ENCODE measurements at places on chromosomes 5 and 9.

GRCh38 chr9:20447291-20447690 lies 175.0 kb downstream of the MLLT3 start:
- DNase-seq: no peak

DNA sequence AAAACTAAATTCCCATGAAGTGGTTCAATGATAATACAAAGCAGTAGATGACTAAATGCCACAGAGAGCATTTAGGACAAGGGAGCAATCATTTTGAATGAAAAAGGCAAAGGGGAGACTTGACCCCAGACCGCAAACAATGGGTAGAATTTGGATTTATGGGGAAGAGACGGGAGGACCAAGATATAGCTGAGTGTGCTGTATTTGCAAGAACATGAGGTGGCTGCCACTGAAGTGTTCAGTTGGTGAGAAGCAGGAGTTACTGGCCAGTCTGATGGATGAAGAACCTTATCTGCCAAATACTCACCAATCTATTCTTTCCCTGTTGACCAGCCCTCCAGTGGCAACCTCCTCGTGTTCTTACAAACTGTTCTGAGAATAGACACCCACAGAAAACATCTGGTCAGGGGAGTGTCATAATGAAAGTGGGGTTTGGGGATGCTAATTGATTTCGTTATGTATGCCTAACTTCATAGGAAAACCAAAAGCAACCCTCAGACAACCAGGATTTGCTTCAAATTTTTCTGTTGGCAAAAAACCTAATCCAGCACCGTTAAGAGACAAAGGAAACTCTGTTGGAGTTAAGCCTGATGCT lies 19.8 kb downstream of the TDRD7 start:
- DNase-seq: no peak

- DNase-seq: no peak
These were observed 88.0 kb downstream of the SLC44A1 start for GRCh38 chr9:105332471-105332870.

GRCh38 chr5:144960296-144960695 lies 789.6 kb downstream of the KCTD16 start:
- no peak for DNase-seq

DNA sequence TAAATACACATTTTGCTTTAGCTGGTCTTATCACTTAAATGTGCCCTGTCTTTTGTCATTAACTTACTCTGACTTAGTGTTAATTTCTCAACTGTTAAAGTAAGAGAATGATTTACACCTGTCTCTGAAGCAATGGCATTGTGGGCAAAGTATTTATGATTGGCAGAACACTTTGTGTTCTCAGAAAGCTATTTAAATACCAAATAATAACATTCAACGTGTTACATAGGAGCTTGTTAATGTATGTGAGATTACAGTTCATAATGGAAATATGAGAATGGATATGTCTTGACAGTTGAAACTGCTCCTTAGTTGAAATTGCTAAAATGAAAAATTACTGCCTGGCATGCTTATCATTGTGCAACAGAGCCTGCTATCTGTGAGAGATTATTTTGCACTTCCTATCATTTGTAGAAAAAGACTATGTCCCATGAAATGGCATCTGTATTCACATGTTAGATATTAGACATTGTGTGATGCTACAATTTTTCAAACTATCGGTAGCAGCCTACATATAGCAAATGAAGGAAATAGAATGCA lies 46.1 kb downstream of the PRR16 start:
- DNase-seq: no peak

GRCh38 chr5:37717613-37718431 lies 122.0 kb downstream of the GDNF start:
- no peak for DNase-seq

- DNase-seq: no peak
These were observed 206.4 kb downstream of the C9orf50 start for GRCh38 chr9:129414377-129414992.

GRCh38 chr5:39822020-39822419 lies 397.2 kb upstream of the DAB2 start:
- DNase-seq: no peak

GRCh38 chr9:76567086-76567485 lies 108.1 kb downstream of the GCNT1 start:
- no peak for DNase-seq

DNA sequence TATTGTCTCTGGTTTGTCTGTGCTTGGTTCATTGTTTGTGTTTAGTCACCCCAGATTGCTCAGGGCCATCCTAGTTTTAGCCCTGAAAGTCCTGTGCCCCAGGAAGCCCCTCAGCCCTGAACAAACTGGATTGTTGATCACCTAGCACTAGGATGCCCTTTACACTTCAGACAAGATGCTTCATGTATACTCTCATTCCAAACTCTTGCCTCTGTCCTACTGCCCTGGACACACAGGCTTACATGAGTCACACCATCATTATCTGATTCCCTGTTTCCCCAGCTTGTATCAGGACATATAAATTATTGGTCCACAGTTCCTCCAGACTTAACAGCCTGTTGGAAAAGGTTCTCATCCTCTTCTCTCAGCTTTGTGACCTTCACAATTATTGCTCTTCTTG lies 120.1 kb downstream of the BAAT start:
- no peak for DNase-seq

- DNase-seq: peak; percentile 66
These were observed 10.5 kb upstream of the SCGB3A1 start for GRCh38 chr5:180601591-180602480.

- DNase-seq: no peak
These were observed 134.9 kb downstream of the TMEM167A start for GRCh38 chr5:82942083-82942881.

- DNase-seq: no peak
These were observed 67.3 kb downstream of the DMRT2 start for GRCh38 chr9:1117439-1117838.

DNA sequence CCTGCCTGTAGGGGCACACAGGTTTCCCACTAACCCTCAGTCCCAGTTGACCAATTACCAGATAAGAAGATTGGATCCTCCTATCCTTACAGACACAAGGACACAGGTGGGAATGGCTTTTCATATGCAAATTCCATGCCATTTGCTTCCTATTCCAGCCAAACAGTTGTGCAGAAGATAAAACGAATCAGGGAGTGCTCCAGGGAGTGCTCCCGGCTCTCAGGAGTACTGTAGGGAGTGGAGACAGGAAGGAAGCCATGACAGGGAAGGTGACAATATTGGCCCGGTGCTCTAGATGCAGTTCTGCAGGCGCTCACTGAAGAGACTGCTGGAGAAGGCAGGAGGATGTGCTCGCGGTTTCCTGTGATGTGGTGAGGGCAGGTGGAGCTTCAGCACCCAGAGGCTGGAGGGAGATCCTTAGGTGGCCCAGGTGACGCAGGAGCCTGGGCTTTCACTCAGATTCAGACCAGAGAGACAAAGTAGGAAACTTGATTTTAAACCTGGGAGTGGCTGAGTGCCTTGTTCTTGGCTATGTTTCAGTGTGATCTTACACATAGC lies 260.0 kb downstream of the AUH start:
- DNase-seq: no peak

GRCh38 chr9:81596679-81597418 lies 92.5 kb downstream of the TLE1 start:
- no peak for DNase-seq

DNA sequence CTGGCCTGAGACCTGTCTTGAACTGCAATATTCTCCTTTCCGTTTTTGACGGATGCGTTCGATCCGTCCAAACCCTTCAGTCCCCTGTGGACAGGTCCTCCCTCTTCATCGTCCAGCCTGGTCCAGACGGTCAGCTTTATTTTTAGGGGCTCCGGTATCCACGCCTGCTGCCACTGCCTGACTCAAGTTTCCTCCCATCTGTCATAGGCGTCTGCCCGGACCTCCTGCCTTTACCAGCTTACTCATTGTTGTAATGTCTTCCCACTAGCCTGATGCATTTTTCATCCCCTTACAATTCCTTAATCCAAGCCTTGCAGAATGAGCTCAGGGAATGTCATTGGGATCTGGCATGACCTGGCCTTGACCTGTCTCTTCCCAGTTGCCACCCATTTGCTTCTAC lies 145.8 kb downstream of the TENT4A start:
- DNase-seq: no peak

DNA sequence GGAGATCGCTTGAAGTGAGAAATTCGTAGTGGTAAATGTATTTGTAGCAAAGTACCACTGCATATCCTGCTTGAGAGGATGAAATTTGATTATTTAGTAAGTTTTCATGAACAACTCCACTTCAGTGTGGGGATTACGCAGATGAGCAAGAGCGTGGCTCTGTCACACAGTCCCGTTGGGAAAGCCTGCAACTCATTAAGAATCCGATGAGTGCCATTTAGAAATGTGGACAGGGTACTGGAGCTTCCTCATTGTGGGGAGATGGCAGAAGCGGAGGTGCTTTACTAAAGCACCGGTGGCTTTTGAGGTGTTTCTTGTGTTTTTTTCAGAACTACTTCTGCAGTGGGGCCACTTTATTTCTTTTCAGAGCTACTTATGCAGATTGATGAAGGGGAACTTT lies 1.4 kb downstream of the TJP2 start:
- DNase-seq: no peak

DNA sequence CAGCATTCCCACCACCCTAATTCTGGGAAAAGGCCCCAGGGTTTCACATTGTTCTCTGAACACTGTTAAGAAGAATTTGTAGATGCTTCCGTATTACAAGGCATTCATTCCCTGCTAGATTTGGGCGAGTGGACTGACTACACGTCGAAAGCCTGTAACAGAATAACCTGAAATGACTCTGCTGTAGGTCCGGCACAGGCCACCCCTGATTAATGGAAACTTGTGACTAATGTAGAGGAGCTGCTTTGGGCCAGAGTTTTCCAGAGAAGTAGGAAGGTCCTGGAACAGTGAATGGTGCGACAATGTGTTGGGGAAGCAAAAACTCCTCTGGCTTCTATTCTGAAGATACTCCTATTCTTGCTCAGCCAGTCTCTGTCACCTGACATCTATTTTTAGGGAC lies 87.6 kb downstream of the NR3C1 start:
- DNase-seq: no peak

- no peak for DNase-seq
These were observed 103.8 kb upstream of the SMC2 start for GRCh38 chr9:103990311-103990710.

DNA sequence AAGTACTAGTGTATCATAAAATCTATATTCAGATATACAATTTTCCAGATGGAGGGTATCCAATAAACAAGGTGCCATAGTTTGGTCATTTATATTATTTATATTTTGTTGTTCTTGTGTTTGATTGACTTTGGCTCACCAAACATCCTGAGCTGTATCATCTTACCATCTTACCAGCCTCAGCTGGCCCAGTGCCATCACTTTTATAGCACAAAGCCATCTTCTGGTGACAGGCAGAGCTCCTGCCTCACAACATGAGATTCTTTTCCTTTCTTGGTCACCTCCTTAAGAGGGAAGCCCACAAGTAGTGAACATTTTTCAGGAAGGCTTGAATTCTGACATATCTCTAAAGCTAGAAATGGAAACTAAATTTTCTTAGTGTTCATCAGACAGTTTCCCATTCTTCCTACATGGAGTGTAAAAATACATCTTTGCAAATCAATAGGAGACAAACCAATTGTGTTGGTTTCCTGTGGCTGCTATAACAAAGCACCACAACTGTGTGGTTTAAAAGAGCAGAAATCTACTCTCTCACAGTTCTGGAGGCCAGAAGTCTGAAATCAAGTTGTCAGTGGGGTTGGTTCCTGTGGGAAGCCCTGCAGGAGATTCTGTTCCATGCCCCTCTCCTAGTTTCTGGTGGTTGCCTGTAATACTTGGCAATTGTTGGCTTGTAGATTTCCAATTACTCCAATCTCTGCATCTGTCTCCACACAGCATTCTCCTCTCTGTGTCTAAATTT lies 341.8 kb downstream of the MAN2A1 start:
- no peak for DNase-seq

DNA sequence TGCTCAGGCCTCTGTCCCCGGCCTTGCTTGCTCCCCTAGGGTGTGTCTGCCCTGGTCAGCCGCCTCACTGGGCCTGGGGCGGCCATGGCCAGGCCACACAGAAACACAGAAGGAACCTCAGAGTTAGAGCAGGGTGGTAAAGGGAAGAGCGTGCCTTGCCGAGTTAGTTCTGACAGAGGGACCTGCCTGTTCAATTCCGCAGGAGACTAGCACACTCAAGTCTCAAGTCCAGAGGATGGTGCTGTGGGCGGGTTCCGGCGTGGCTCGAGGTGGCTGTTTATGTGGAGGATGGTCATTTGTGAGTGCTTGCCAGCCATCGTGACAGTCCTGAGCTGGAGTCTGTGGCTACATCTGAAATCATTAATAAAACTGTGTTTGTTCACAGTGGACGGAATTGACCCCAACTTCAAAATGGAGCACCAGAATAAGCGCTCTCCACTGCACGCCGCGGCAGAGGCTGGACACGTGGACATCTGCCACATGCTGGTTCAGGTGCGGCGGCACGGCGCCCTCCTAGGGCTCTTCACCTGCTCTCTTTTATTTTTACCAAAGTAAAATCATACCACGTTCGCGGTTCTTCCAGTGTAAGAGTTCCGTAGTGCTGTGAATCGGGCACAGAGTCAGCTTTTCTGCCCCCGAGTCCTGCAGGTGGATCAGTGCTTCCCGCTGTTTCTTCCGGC lies 95.5 kb upstream of the CACNA1B start:
- no peak for DNase-seq

DNA sequence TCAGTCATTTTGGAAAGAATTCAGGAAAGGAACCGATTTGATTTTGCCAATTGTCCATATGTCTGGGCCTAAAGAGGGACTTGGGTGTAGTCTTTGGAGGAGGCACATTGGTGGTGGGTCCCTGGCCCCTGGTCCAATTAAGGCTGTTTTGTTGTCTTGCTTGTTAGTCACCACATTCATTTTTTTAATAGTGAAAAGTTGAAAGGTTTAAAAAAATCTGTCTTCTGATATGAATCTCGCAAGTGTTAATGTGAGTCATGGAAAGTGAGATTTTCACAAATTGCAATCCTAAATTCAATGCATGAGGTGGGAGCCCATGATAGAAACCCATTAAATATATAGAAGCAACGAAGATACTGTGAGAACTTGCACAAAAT lies 165.9 kb upstream of the OTULINL start:
- DNase-seq: no peak

GRCh38 chr9:26413611-26414010 lies 479.0 kb downstream of the CAAP1 start:
- DNase-seq: no peak

GRCh38 chr9:86512929-86513328 lies 158.7 kb upstream of the TUT7 start:
- no peak for DNase-seq

GRCh38 chr9:89438194-89438593 lies 59.7 kb downstream of the SEMA4D start:
- no peak for DNase-seq

- peak; percentile 94 for DNase-seq
These were observed at the start of the genes MRRF and RBM18 for GRCh38 chr9:122264360-122265148. Gene MRRF, plus strand, starts transcription at chr9:122264882. Its CDS starts 6,010 bp downstream, at chr9:122270892. Gene RBM18, minus strand, starts transcription at chr9:122264840. Its CDS starts 3,348 bp downstream, at chr9:122261492.

GRCh38 chr5:135452321-135453030 lies at the start of gene TIFAB:
Gene TIFAB, minus strand, starts transcription at chr5:135452351. Its CDS starts 2,412 bp downstream, at chr5:135449939.
- DNase-seq: no peak

GRCh38 chr5:115838885-115839518 lies 2.4 kb downstream of the ATG12 start:
- DNase-seq: no peak

Data from aorta (tissue), 5 donors.